ENCODE measurements at places on chromosomes 4 and X. TPM values are rescaled to one million over a fixed set of nuclear protein-coding genes. Genes with fewer than 3 reads are reported as not detected.

DNA sequence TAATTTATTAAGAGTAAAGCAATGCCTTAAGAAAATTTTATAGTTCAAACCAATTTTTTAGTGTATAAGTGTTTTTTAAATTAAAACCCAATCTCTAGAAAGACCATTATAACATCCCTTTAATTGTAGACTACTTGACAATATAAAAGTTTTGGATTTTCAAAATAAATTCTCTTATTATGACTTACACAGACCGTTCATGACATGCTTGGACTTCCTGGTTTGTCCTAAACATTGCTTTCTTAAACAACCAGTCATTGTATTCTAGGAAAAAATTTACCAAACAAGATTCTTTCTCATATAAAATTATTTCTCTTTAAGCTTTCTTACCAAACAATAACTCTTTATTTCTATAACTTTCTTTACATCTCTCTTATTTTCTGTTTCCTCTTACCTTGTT lies 49.0 kb upstream of the CXorf51A start:
- DNase-seq = no peak

The IL1RAPL2 gene
- 0.27 TPM for polyA plus RNA-seq

The PASD1 gene
- not detected for polyA plus RNA-seq

GRCh38 chr4:112714922-112715901 lies 78.3 kb downstream of the LARP7 start:
- DNase-seq = no peak
